ENCODE measurements at places on chromosomes 5 and 9.
A peak's percentile ranks its signal among the peaks of the same experiment; 100 is the strongest.

GRCh38 chr5:14834584-14835550 lies 36.7 kb downstream of the ANKH start:
- no peak for DNase-seq

GRCh38 chr5:142107736-142108431 lies 695 bp upstream of the NDFIP1 start:
- no peak for DNase-seq

GRCh38 chr5:89313044-89313443 lies 430.1 kb upstream of the MEF2C start:
- DNase-seq = peak; percentile 35

- DNase-seq = no peak
Measured at GRCh38 chr5:113546703-113547183, 33.2 kb downstream of the YTHDC2 start.

GRCh38 chr5:112270299-112271293 lies 148.5 kb downstream of the EPB41L4A start:
- peak; percentile 73 for DNase-seq

DNA sequence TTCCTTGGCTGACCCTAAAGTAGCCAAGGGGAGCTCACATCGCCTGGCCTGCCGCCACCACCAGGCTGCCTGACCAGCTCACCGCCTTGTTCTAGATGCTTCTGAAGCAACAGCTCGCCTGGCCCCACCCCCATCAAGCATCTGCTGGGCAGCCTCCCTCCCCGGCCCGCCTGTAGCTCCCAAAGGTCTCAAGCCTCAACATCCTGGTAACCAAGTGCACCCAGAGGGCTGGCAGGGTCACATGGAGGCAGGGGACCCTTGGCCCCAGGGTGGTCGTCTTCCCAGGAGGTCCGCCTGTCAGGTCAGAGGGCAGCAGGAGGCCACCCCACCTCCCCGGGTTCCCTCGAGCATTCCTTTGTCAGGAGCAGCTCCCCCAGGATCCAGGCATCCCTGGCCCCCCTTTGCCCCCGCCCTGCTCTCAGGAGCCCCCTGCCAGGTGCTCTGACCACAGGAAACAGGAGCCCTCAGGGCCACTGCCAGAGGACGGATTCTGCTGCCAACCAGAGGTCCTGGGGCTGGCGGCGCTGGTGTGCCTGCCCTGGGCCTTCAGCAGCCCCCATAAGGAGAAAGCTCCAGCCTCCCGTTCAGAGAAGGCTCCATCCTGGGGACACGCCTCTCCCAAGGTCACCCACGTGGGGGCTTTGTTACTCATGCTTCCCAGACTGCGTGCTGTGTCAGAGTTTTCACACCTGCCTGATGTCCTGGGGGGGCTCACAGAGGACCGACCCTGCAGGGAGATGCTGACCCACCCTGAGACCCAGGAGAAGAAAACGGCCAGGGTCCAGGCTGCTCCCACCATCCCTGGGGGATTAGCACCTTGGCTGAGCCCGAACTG lies 3.5 kb upstream of the LRRC14B start:
- no peak for DNase-seq

All from MM.1S (cell line).